Activated gamma-delta T cell (primary cell): ENCODE measurements at places on chromosomes 12 and 14.

DNA sequence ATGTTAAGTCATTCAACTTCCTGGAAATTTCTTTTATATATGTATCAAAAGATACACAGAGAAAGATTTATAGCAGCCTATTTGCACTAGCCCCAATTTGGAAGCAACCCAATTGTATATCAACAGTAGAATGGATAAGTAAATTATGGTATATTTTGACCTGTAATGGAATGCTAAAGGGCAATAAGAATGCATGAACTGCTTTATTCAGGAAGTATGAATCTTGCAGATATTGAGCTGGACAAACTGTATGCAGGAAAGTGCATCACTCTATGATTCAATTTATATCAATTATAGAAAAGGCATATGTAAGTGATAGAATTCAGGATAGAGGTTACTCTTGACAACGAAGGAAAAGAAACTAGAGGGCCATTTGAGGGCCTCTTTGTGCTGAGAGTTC lies 913.1 kb upstream of the FBXO33 start:
- no peak for DNase-seq

- DNase-seq: no peak
Observed at GRCh38 chr12:111546758-111547383, 52.2 kb downstream of the ATXN2 start.

DNA sequence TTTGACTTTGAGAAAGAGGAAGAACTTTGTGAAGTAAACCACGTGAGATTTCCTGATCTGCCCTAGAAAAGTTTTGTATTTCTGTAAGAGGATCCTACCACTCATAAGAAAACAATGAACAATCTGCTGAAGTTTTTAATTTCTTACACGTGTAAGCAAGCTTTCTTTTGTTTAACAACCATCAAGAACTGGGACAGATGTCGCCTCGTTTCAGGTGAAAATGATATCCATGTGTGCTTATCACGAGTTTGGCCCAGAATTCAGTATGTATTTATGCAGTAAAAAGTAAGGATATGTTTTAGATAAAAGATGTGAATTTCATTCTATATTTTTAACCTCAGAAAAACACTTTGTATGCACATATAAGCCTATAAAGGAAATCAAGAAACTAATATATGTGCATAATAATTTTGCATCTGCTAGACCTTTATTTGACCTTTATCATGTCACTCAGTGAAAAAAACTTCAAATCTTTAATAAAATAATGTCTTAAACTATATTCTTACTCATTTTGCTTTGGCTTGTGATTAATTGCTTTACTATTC lies 56.9 kb upstream of the DHRS4 start:
- no peak for DNase-seq

DNA sequence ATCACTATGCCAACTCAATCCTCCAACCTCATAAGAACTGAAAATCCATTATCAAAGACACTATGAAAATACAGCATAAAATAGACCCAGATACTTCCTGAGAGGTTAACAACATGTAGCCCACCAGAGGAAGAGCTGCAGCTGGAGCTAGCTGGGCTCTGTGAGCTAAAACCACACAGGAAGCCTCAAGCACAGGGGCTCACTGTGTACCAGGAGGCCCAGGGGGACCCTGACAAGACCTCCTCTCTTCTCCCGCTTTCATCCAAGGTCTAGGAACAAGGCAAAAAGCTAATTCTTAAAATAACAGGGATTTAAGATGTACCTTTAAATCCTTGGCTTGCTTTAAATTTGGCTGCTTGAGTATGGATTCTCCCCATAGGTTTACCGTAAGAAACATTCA lies 53.6 kb downstream of the EIF2S3B start:
- DNase-seq: no peak

DNA sequence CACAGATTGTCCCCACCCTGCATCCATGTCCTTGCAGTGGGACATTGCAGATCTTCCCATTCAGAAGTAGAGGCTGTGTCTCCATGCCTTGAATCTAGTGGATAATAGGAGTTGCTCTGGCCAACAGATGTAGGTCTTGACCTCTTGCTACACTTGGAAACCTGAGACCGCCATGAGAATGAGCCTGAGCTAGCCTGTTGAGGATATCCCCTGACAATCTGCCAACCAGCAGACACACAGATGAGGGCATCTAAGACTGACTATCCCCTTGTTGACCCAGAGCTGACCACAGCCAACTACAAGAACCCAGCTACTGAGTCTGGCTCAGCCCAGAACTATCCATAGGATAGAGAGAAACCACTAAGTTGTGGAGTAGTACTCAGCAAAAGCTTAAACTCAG lies 161.1 kb upstream of the NOS1 start:
- no peak for DNase-seq

GRCh38 chr12:28585146-28585545 lies 394.9 kb downstream of the CCDC91 start:
- no peak for DNase-seq

GRCh38 chr12:68963856-68964745 lies 31.1 kb upstream of the CPM start:
- DNase-seq: no peak

DNA sequence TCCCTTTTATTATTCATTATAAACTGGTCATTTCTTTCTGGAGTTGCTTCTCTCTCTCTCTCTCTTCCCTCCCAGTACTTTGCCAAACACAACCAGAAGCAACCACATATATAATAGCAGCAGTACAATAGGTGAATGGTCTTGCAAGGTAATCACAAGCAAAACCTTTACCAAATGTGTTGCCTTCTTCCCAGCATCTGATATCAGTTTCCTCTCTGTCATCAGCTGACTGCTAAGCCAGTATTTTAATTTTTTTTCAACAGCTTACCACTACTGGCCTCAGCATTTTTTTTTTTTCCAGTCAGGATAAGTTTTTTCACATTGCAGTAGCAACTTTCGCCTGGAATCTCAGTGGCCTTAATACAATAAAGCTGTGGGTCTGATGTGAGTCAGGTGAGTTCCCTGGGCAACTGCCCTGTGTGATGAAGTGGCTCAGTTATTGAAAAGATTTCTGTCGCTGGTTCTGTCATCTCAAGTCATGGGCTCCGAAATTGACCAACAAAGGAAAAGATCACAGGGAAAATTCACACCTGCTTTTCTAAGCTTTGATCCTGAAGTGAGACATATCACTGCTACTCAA lies 282.5 kb upstream of the AMIGO2 start:
- no peak for DNase-seq

DNA sequence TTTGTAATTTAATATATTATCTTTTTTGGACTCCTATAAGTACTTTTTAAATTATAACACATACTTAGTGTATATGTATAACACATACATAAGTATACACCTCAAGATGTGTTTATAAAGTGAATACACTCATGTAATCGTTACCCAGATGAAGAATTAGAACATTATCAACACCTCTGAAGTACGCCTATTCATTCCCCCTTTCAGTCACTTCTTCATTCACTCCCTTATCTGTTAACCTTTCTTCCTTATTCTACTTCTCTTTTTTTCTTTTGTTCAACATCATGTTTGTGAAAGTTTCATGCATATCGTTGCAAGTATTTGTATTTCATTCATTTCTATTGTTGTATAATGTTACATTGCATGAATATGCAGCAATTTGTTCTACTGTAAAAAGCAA lies 98.5 kb downstream of the ARID2 start:
- DNase-seq: no peak

- no peak for DNase-seq
Observed at GRCh38 chr12:14950421-14950820, 11.0 kb downstream of the ARHGDIB start.

- no peak for DNase-seq
Observed at GRCh38 chr12:124744659-124745464, 118.8 kb downstream of the SCARB1 start.

- no peak for DNase-seq
Observed at GRCh38 chr12:2963760-2964292, 4.6 kb downstream of the TEAD4 start.
